NCI-H1092 (cell line): ENCODE measurements at places on chromosomes 3 and 15.

DNA sequence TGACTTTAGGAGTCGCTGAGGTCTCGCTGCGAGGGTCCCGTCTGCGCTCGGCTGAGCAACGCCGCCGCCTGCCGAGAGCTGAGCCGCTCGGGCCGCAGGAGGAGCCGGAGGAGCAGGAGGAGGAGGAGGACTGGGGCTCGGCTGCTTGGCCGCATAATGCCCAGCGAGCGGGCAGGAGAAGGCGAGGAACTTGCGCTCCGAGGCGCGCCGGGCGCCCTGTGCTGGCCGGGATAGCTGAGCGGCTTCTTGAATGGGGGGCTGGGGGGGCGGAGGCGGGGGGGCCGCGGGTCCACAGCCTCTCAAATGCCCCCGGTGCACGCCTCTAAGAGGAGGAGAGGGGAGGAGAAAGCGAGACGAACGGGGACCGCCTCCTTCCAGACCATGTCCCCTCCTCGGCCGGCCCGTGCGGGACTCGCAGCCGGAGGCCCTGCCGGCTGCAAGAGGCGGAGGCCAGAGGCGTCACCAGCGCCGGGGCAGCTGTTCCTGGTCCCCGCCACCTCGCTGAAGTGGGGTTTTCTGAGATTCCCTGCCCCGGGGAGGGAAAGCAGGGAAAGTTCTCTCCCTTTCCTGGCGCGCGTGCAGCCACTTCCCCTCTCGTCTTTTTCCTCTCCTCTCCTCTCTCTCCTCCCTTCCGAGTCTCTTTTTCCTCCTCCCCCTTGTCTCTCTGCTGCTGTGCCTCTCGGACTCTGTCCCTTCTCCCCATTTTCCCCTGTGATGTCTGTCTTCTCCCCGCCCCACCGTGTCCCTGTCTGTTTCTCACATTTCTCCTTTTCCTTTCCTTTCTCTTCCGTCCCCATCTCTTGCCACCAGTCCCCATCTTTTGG is at the start of gene ADAMTS9:
ADAMTS9 (minus strand) TSS at position 220 of the 824 bp plus-strand sequence. CDS start 343 bp downstream, outside the sequence.
- no peak for DNase-seq

DNA sequence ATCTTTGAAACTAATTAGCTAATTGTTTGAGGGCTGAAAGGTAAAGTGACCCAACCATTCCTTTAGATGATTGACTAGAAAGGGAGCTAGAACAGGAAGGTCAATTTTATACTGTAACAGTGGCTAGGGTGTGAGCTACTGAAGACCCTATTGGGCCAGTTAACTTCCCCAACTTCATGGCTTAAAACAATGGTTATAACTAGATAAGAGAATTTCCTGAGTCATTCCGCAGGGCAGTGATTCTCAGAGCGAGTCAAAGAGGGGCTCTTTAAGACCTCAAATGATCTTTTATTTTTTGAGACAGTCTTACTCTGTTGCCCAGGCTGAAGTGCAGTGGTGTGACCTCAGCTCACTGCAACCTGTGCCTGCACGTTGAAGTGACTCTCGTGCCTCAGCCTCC is 33.7 kb upstream of the TTBK2 start:
- DNase-seq = no peak

- no peak for DNase-seq
These were observed 37.0 kb downstream of the UMPS start for GRCh38 chr3:124767264-124767663.

- DNase-seq = no peak
These were observed 19.0 kb downstream of the THBS1 start for GRCh38 chr15:39599871-39600270.

GRCh38 chr15:92586966-92587365 is 68.6 kb downstream of the FAM174B start:
- DNase-seq = no peak

DNA sequence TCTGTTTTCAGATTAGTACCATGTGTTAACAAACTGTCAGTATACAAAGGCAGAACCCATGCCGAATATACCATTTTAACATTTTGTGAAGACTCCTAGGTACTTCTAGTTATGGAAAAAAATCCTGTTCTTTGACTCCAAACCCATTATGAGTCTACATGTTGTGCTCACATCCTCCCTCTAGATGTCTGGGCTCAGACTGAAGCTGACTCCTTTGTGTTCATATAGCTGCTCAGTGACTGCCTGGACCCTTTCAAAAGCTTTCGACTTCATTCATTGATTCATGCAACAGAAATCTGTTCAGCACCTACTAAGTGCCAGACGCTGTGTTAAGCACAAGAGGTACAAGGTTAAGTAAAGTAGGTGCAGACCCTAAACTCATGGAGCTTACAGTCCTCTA is 60.5 kb downstream of the MEGF11 start:
- DNase-seq = no peak

- no peak for DNase-seq
These were observed 25.7 kb upstream of the MYLK start for GRCh38 chr3:123909785-123910184.

DNA sequence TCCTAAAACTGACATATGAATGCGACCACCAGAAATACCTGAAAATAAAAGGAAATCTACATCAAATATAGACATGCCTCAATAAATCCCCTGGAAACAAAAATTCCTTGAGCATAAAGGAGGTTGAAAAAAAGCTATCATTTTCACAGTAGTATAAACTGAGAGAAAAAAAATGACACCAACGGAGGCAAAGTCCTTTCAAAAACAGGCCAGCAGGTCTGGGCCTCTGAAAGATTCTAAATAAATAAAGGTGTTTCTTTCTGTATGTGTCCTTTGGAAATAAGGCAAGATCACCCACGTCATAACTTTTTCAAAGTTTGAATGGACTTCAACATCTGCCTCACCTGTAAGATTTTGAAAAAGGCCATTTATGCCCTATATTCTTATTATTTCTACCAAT is 5.0 kb downstream of the CLPX start:
- DNase-seq = no peak

- no peak for DNase-seq
These were observed 41.5 kb downstream of the ADGRG7 start for GRCh38 chr3:100650651-100651619.
